Stimulated activated CD8-positive, alpha-beta memory T cell treated with anti-CD3 and anti-CD28 coated beads, Interleukin-7, amount 100 ng/mL, for 4 hours (primary cell): ENCODE measurements at places on chromosomes 4 and X.

DNA sequence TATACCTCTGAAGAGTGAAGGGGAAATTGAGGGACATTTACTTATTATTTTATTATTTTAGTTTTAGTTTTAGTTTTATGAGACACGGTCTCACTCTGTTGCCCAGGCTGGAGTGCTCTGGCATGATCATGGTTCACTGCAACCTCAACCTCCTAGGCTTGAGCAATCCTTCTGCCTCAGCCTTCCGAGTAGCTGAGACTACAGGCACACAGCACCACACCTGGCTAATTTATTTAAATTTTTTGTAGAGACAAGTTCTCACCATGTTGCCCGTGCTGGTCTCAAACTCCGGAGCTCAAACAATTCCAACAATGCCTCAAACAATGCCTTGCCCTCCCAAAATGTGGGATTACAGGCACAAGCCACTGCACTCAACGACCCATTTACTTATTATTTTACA lies 68.4 kb upstream of the BMP2K start:
- DNase-seq: no peak

DNA sequence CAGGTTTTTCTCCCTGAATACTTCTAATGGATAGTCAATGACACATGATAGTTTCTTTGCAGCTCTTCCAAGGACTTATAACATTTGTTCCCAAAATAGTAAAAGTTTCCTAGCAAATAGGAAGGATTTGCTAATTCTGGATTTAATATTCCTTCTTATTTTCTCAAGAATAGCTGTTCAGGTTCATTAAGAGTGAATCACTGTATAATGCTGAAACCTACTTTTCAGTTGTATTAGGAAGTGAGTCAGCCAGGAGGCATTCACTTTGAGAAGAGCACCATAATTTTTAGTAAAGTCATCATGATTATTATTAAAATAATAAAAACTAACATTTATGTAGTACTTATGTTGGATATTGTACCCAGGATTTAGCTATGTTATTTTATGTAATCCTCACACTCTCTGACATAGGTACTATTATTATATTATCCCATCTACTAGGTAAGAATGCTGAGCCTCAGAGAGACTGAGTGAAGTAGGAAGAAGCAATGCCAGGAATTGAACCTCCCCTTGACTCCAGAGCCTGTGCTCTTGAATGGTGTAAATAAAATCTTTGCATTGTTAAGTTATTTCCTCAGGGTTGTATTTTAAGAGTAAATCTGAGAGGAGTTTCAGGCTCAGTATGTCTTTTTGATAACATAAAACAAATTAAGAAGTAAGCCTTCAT lies 114.8 kb downstream of the REELD1 start:
- DNase-seq: no peak

DNA sequence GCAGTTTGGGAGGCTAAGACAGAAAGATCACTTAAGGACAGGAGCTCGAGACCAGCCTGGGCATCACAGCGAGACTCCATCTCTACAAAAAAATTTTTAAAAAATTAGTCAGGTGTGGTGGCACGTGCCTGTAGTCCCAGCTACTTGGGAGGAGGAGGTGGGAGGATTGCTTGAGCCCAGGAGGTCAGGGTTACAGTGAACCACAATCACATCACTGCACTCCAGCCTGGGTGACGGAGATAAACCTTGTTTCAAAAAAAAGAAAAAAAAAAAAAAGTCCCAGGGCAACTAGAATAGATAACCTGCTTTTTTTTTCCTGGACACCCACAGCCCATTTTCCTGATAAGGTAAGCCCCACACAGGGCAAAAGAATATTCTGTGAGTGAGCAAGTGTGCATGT lies 96.3 kb downstream of the C4orf51 start:
- no peak for DNase-seq

DNA sequence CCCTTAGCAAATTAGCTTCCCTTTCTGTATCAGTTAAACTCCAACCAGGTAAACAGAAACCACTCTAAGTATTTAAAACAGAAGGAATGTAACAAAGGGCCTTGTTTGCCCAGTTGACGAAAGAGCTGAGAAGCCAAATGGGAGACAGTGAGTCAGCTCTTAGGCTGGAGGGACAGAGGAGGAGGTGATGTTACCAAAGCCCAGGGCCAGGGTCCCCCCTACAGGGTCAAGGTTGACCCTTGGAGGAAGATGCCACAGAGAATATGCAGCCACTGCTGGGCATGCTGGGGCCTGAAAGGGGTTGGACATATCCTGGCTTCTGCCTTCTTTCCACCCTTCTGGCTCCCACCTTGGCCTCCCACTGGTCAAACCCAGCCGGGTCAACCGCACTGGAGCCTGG lies 38.3 kb upstream of the LGI2 start:
- no peak for DNase-seq

DNA sequence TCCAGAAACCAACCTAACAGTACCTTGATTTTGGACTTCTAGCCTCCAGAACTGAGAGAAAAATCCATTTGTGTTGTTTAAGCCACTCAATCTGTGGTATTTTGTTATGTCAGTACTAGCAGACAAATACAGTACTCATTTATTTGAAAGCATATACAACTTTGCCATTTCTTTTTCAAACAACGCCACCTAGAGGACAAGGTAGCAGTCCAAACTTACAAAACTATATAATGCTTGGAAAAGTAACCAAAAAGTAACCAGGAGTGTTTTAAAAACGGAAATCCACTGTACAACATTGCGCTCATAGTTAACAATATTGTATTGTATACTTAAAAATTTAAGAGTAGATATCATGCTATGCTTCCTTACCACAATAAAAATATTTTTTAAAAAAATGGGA lies 37.0 kb upstream of the FGF13 start:
- DNase-seq: no peak

GRCh38 chr4:185054272-185054671 lies 36.0 kb downstream of the HELT start:
- DNase-seq: no peak

DNA sequence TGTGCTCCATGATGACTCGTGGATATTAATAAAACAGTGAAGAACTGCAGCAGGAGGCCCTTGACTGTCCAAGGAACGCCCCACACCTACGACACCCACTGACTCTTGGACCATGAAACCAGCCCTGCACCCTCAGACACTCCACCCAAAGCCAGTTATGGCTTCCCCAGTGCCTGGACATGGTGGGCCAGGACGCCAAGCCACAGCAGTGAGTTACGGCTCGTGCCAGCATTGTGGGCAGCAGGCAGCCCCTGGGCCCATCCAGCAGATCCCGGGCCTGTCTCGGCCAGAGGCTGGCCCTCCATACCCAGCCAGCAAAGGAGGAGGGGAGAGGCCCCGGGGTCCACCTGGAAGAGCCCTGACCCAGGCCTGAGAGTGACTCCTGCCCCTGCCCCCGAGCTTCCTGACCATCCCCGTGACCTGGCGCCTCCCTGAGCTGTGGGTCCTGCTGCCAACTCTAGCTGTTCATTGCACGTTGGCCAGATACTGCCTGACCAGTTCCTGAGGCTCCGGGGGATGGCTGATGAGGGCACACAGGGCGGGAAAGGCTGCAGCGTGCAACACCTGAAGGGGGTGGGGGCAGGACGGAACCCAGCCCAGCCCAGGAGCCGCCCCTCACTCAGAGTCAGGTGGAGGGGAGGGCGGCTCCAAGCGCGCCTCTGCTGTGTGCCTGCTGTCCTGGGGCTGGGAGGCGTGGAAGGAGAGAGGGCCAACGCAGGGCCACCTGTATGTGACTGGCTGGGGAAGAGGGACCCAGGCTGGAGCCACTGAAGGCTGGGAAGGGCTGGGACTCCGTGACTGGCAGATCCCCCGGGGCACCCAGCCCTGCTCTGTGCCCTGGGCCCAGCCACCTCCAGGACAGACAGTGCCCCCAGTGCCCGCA lies 739 bp downstream of the SLC49A3 start:
- no peak for DNase-seq

GRCh38 chrX:120453985-120454384 lies 15.1 kb downstream of the LAMP2 start:
- DNase-seq: no peak

- DNase-seq: no peak
Observed at GRCh38 chr4:185805979-185806378, 6.0 kb downstream of the SORBS2 start.

DNA sequence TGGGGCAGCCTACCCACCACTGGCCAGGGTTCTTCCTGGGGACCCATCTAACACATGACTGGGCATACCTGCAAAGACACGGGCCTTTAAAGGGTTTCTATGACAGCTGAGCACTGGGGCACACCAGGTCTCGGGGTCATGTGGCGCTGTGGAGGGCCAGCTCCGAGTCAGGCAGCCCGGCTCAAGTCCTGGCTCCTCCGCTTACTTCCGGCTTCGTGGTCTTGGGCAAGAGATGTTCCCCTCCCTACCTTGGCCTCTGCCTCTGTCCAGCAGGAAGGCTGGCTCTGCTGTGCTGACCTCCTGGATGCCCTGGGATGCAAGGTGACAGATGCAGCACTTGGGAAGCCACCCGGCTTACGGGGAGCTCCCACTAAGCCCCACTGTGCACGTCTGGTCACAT lies 37.6 kb downstream of the HTRA3 start:
- no peak for DNase-seq

- DNase-seq: no peak
Observed at GRCh38 chr4:1763550-1764080, 29.5 kb upstream of the FGFR3 start.

DNA sequence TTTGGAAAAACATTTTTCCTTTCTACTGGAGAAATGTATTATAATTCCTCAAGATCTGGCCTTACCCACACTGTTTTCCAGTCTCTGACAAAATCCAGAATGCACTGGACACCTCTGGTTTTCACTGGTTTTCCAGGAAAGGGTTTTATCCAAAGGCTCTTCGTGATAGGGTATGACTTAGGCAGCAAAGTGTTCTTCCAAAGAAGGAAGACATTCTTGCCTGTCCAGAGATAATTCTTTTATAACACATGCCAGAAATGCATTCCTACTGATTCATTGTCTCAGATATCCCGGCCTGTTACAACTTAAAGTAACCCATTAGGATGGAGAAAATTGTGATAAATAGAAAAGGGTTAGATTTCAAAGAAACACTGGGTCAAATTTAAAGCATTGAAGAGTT lies 2343.1 kb downstream of the PCDH7 start:
- no peak for DNase-seq

DNA sequence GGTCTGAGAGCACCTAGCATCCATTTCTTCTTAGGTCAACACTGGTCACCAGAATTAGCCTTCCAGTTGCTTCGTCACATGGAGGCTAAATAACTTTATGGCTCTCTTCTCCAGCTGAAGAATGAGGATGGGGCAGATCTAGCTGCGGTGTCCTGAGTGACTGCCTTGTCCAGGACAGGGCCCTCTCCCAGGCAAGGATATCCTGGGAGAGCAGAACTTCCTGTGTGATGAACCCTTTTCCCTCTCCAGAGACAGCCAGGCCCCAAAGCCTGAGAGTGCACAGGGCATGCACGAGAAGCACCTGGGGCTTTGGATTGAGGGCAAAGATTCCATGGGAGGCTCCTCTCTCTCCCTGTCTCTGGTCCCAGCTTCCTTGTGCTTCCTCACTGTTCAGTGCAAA lies 108.2 kb upstream of the MAMLD1 start:
- DNase-seq: no peak

GRCh38 chr4:44848466-44848865 lies 122.1 kb upstream of the GNPDA2 start:
- DNase-seq: no peak

DNA sequence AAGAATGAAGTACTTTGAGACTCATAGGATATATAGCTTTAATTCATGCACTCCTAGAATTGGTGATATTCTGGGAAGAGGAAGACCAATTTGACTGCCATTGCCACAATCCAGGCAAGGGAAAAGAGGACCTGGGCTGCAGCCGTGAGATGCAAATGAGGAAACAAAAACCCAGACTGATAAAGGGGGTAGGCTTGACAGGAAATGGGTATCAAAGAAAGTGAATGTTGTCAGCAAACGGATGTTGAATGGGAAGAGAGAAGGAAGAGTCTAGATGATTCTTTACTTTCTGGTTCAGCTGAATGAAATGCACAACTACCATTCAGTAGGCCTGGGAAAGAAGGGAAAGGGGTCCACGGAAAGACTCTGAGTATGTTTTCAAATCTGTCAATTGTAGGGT lies 17.1 kb upstream of the ARHGEF6 start:
- DNase-seq: no peak
